HL-60 (cell line): ENCODE measurements at places on chromosomes 3 and 15.
A peak's percentile ranks its signal among the peaks of the same experiment; 100 is the strongest.

GRCh38 chr3:168080022-168080421 is 15.7 kb downstream of the GOLIM4 start:
- DNase-seq, result no peak

GRCh38 chr15:74170875-74171578 is 2.5 kb upstream of the ISLR start:
- DNase-seq, result no peak

GRCh38 chr3:126938520-126939337 is 44.2 kb upstream of the PLXNA1 start:
- no peak for DNase-seq

- DNase-seq, result no peak
These were observed 38.7 kb upstream of the CCDC50 start for GRCh38 chr3:191290311-191291025.

DNA sequence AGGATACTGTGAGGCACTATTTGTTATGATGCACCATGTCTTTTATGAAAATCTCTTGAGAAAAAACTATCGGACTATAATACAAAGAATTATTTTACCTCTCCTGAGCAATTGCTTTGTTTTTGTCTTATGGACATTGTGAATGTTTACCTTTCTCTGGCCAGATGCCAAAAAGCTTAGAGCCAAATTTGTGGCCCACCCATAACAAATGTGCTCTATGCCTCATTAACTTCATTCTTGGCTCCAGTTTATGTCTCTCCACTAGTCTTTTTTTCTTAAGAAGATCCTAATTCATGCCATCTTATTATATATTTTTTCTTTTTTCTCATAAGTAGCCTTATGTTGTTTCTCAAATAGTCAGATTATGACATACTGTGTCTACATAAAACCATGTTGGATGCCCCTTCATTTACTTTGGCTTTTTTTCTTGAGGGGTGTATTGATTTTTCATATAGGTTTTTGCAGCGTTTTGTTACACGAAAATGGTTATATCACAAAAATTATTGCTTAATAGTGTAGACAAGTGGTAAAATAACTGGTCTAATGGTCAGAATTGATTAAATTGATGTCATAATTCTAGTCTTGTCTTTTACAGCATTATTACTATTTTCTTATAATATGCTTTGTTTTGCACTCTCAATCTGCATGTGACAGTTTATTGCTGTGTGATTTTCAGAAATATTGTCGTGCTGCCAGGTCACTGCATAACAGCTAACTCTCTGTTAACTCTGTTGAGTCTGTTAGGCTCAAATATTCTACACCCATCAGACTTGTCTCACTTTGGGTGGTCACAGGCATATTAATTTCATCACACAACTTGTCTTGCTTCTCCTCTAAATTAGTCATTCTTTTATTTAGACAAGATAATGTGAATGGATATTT is 18.2 kb downstream of the SENP8 start:
- no peak for DNase-seq

DNA sequence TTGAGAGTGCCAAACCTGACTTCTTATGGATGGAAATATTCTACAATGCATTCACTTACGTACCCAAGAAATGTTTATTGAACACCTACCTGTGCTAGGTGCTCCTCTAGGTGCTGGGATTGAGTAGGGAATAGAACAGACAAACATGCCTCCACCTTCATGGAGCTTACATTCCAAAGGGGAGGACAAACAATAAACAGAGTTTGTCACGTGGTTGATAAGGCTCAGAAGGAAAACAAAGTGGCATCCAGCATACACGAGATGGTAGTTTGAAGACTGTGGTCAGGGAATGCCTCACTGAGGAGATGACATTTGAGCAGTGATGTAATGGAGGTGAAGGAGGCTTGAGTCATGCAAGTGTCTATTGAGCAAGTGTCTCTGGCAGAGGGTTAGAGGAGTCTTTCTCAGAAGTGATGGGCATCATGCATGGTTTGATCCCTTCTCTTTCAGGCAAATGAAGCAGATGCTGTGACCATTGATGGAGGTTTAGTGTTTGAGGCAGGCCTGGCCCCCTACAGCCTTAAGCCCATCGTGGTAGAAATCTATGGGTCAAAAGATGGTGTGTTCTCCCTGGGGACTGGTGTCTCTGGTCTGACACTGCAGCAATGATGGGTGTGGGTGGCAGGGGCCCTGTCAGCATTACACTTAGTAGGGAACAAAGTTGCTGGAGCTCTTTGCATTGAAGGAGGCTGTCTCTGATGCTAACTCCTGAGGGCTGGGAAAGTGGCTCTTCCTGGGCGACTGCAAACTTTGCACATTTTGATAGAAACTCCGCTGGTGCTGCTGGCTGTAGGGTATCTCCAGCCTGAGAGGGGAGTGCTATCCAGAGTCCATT is 29.7 kb upstream of the TOPBP1 start:
- peak; percentile 40 for DNase-seq

- no peak for DNase-seq
These were observed 166.8 kb upstream of the LRRN1 start for GRCh38 chr3:3632449-3632848.

DNA sequence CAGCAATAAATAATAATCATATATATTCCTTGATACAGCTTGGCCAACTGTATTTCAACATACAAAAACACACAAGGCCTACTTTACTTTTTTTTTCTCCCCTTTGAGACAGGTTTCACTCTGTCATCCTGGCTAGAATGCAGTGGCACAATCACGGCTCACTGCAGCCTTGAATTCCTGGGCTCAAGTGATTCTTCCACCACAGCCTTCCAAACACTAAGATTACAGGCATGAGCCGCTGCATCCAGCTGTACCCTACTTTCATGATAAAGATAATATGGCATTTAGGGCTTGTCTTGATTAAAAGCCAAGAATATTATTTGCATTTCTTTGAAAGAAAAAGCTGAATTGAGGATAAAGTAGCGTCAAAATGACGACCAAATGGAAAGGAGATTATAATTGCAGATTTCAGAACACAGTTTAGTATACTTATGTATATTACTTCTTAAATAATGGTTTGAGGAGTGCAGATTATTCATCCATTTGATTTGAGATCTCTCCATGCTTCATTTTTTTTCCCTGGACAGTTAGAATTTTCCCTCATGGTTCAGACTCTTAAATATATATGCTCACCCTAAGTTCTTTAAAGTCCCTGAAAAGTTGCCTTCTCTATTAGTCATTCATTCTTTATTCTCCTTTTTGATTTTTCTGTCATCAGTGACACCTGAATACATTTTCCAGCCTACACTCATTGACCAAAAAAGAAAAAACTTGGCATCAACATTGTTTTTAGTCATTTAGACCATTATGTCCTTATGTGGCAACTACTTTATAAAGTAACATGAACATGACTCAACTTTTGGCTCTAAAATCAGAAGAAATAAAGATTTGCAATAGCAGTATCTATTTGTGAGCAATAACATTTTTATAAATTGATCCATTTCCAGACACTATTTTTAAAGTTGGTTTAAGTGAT is 48.5 kb upstream of the MLF1 start:
- no peak for DNase-seq

DNA sequence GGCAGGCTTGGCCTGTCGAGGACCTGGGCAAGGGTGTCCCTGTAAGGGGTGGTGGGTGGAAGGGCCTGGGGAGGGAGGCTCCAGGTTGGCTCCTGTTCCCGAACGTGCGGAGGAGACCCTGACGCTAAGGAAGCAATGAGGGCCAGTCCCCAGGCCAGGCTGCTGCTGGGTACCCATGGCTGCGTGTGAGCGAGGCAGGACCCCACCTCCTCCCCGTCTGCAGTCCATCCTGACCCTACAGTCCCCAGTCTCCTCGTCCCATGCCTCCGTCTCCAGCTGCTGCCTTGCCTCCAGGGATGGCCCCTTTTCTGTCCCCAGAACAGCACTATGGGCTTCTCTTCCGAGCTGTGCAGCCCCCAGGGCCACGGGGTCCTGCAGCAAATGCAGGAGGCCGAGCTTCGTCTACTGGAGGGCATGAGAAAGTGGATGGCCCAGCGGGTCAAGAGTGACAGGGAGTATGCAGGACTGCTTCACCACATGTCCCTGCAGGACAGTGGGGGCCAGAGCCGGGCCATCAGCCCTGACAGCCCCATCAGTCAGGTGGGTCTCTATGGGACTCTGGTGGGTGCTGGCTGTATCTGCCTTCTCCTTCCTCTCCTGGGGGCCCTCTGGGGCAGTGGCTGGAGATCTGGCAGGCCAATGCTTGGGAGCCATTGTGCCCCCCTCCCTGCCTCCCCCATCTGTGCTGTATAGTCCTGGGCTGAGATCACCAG is 571 bp downstream of the FES start:
- DNase-seq, result no peak

GRCh38 chr15:69161079-69161877 is 843 bp downstream of the GLCE start:
- no peak for DNase-seq
